Thymus (tissue), 14 donors: ENCODE measurements at places on chromosomes 5 and 9.

DNA sequence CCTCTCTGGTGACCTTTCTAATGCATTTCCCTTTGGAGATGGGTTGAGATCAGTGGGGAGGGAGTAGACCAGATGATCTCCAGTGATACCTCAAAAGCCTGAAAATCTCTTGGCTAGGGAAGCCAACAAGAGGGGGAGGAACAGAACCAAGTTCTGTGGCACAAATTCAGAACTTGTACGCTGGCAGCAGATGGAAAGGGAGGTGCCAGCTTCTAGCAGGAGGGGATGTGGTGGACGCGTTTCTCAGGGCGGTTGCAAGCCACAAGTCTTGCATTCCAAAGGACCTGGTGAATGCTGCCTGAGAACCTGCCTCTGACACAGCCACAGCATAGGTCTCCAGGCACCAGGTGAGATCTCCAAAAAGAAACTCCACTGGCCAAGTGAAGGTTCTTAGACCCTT lies 13.4 kb downstream of the SLIT3 start:
- DNase-seq = no peak

- DNase-seq = no peak
These were observed 44.0 kb upstream of the RNU6ATAC start for GRCh38 chr9:134208310-134208841.

DNA sequence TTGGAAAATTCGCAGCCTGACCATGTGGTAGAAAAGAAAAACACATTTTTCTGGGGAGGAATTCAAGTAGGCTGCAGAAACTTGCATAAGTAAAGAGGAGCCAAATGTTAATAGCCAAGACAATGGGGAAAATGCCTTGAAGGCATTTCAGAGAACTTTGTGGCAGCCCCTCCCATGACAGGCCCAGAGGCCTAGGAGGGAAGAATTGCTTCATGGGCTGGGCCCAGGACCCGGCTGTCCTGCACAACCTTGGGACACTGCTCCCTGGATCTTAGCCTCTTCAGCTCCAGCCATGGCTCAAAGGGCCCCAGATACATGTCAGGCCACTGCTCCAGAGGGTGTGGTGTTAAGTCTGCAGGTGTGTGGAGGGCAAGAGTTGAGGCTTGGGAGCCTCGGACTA lies 158.6 kb downstream of the OSTF1 start:
- no peak for DNase-seq

DNA sequence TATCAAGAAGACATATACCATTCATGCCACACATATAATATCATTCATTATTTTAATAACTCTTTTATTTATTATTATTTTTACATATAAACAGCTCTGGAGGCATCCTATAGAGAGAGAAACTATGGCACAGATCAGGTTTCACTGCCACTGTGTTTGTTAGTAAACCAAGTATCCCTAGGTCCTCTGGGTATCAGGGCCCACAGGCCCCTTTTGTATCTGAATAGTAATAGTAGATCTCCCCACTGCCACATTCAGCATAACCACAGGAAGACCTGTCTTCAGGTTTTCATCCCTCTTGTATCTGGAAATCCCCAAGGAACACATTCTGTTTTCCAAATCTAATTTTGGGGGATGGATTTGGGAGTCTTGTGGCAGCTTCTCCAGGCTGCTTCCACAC lies 94.0 kb downstream of the SPATA31D1 start:
- DNase-seq = no peak

- DNase-seq = no peak
These were observed 930 bp downstream of the SARDH start for GRCh38 chr9:133737071-133737773.

DNA sequence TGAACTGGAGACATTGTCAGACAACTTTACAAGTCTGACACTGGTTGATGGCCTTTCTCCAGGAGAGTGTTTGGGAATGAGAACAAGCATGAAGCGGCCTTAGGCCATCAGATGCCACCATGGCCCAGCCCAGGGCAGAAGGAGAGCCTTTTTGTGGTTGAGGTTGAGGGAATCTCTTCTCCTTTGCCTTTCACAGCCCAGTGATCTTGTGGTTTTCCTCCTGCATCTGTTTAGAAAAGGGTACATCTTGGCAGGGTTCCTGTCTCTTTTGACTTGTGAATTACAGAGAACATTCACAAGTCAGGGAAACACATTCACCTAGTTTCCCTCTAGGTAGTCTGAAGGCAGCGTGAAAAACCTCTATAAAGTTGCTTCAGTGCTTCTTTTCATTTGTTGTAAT lies 27.5 kb downstream of the DMRT2 start:
- no peak for DNase-seq
